ENCODE measurements at places on chromosomes 7 and 10.

- no peak for DNase-seq
Observed at GRCh38 chr7:94338921-94339371, 55.7 kb upstream of the COL1A2 start.

DNA sequence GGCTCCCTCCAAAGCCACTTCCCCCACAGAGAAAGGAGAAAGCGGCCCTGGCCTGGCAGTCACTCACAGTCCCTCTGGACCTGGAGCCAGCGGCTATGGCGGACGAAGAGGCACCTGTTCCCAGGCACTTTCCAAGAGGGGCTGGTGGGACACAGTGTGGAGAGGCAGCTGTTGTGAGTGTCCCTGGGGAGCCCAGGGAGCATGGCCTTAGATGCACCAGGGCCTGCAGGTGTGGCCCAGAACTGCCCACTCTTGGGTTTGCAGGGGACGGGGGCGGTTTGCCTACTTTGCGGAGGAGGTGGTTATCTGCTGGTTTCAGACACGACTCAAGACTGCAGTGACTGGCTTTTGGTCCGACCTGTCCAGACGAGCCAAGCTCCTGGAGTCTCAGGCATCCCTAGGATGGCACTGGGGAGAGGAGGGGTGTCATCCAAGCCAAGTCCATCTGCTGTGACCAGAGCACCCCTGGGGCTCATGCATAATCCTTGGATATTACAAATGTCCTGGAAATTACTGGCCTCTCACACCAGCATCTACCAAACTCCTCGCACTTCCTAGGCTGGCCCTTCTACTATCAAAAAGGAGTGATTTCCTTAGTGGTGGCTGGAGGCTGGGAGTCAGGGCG lies 18.4 kb downstream of the CTBP2 start:
- DNase-seq = no peak

DNA sequence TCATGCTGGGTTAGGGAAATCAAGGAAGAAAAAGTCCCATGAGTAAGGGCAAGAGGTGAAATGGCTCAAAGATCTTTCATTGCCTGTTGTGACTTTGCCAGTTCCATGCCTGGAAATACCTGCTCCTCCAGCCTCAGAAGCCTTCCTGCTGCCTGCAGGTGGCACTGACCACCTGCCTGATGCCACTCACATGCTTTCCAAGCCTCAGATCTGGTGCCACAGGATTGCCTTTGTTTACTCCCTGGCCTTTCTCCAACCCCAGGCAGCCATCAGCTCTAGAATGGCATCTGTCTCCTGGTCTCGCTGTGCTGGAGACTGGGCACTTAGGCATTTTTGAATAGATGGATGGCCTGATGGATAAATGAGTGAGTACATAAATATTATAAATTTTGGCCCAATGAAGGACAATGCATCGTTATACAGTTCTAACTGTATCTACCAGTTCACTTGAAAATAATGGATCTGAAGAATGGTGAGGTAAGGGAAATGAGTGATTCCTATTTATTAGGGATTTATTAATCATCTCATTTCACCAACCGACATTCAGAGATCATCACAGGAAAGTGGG lies 657.2 kb downstream of the INHBA start:
- DNase-seq = no peak

DNA sequence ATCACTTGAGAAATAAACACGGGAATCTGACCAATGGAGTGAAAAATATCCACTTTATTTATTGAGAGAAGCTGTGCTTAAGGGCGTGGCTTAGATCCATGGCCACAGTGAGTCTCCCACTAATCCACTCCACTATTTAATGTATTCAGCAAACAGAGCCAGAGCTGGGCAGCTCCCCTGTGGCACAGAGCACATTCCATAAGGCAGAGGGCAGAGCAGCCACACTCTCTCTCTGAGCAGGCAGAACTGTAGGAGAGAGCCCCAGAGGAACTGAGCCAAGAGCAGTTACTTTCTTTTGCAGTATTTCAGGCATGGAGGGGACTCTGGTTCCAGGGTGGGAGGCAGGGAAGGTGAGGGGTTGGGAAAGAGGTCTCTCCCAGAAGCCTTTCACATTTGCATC lies 106.0 kb downstream of the GALNT17 start:
- DNase-seq = no peak

DNA sequence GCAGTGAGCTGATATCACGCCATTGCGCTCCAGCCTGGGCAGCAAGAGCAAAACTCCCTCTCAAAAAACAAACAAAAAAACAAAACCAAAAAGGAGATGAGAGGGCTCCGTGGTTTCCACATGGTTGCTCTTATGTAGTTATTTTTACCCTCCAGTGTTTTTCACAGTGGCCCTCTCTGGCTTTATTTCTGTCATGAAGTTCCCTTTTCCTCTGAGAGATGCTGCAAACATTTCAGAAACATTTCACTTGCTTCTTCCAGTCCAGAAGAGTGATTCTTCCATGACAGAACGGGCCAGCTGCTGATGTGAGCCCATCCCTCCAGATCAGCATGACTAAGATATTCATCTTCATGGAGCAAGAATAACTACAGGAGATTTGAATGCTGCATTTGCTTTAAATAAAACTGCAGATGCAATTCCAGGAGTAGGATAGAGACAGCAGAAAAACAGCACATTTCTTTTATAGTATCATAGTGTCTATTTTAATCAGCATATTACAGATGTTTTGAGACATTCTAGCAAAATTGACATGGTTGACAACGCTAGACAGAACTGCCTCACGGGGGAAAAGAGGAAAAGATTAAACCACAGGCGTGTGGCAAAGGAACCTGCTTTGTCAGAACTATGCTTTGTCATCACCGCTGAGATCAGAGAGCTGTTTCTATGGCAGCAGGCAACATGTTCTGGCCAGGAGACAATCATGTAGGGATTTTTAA lies 40.3 kb downstream of the NRCAM start:
- no peak for DNase-seq

DNA sequence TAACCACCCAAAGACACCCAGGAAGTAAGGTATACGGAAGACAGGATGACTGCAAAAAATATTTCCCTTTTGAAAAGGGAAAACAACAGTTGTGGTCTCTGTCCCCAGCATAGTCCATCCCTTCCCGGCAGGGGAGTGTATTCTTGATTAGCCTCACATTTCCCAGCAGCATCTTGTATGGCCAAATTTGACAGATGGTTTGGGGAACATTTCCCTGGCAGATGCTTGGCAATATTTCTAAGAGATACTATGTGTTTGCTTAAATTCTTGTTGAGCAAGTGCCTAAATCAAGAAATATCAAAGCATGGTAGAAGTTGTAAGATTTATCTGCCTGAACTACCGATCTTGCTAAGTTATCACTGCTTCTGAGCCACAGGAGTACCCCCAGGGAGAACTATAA lies 56.9 kb upstream of the TPK1 start:
- no peak for DNase-seq

DNA sequence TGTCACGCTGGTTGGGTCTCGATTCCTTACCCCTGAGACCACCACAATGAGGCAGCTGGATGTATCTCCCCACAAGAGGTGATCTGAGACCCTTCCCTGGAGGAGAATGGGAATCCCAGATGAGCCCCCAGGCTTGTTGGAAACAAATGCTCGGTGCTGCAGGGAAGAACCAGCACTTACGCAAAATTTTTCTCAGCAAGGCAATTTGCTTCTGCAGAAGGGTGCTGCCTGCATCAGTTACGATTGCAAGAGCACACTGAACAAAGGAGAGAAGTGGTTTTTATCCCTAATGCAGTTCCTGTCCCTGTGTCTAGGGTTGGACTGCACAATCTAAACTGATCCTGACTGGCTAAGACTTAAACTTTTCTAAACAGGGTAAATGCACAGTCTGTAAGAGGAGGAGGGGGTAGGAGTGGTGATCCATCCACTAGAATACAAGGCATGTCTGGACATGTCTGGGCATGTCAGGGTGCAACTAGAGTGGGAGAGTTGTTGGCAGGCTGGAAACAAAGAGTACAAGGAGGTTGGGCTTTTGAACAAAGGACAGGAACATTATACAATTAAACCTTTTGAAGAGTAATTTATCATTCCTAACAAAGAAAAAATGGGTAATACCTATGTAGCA lies 114.9 kb upstream of the FAM3C start:
- DNase-seq = no peak

DNA sequence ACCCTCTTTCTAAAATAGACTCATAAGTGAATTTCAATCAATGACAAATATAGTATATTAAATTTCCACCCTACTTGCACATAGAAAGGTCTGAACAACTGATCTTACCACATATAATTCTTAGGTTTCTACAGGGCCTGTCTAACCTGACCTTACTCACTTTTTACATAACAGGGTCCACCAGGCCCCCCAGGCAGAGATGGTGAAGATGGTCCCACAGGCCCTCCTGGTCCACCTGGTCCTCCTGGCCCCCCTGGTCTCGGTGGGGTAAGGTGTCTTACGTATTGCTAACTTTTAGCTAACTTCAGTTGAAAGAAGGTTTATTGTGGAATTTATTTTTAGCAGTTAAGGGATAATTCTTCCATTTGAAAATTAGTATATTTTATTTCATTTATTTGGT lies 5.3 kb downstream of the COL1A2 start:
- no peak for DNase-seq

DNA sequence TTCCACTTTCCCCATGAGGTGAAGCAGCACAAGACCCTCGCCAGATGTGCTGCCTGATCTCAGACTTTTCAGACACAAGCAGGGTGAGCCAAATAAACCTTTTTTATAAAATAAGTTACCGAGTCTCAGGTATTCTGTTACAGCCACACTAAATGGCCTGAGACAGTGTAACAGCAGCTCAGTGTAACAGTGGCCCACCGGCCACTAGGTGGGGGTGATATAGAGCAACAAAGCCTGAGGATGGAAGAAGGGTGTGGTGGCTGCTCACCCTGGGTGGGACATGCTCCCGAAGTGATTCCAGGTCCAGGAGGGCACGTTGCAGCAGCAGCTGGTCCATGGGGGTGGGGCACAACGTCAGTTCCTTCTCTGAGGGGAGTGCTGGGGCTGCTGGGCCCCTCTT lies 44.6 kb downstream of the BMS1 start:
- no peak for DNase-seq

DNA sequence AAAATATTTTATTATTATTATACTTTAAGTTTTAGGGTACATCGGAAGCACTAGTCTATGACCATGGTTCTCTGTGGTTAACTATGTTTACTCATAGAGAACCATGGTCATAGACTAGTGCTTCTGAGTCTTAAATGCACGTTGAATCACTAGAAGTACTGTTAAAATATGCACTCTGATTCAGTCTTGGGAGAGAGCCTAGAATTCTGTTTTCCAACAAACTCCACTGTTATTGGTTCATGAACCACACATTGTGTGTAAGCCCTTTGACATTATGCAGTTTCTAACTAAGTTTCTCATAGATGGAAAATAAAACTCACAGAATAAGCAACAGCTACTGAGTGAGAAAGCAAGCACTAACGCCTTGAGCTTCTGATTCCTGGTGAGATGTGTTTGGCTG lies 1120.6 kb downstream of the SORCS1 start:
- no peak for DNase-seq
